ENCODE measurements at places on chromosomes 3 and 15.

GRCh38 chr3:176987901-176988650 lies 209.2 kb downstream of the TBL1XR1 start:
- DNase-seq = no peak

- DNase-seq = no peak
Measured at GRCh38 chr3:65785065-65785645, 253.6 kb downstream of the MAGI1 start.

DNA sequence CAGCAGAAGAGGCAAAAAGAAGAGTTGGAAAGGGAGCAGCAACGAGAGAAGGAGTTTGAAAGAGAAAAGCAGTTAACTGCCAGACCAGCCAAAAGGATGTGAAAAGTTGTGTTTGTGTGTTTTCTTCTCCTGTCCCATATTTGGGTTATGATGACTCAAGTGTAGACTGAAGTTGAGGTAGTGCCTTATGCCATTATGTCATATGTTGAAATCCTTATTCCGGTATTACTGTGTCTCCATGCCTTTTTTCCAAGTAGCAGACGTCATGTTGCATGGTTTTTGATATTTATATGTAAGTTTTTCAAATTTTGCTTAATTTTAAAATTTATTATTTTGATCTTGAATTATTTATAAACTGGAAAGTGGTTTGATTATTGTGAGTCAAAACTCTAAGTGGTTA lies 19.2 kb downstream of the BLOC1S6 start:
- DNase-seq = no peak

DNA sequence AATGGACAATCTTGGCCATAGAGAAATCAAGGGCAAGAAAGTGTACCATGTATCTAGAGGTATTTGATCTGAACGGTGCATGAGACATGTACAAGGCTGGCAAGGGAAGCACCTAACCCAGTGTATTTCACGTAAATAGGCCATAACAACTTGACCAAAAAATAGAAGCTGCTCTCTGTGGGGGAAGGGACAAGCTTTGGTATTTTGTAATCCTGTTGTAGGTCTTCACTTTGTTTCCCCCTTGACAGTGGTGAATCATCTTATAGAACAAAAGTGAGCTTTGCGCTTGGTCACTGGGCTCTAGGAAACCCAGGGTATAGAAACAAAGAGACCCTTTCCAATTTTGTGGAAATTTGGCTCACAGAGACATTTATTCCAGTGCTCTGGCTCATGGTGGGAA lies 21.0 kb downstream of the LARS2 start:
- DNase-seq = no peak

DNA sequence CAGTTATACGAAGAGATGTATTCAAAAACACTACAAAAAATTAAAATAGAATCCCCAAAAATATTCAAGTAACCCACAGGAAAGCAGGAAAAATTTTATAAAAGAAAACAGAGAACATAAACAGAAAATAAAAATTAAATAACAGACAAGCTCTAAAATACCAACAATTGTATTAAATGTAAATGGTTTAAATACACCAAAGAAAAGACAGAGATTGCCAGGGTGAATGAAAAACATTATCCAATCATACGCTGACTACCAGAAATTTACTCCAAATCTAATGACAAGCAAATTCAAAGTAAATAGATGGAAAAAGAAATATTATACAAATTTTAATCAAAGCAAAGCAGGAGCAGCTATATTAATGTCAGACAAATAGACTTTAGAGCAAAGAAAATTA lies 103.6 kb downstream of the BOC start:
- no peak for DNase-seq

DNA sequence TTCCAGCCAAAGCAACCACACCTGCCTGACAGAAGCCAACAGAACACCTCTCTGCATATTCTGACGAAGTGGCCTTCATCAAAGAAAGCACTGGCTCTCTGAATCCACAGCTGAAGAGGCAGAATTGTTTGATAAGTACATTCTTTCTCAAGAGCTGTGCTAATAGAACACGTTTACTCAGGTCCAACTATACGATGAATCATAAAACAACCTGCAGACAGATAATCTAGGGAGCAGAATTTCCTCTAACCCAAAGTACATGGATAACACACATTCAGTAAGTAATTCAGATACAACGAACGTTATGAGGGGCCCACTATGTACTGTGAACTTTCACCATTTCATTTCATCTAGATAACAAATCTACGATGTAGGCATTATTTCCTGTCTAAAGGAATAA lies 25.4 kb downstream of the ALDH1A2 start:
- no peak for DNase-seq
